ENCODE measurements at places on chromosomes 6 and 20.

DNA sequence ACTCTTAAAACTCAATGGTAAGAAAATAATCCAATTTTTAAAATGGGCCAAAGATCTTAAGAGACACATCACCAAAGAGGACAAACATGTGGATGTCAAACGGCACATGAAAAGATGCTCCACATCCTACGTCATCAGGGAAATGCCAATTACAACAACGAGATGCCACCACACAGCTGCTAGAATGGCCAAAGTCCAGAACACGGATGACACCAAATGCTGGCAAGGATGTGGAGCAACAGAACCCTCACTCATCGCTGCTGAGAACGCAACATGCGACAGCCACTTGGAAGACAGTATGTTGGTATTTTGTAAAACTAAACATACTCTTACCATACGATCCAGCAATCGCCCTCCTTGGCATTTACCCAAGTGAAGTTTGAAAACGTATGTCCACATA lies 132.8 kb upstream of the CDH4 start:
- DNase-seq: no peak

DNA sequence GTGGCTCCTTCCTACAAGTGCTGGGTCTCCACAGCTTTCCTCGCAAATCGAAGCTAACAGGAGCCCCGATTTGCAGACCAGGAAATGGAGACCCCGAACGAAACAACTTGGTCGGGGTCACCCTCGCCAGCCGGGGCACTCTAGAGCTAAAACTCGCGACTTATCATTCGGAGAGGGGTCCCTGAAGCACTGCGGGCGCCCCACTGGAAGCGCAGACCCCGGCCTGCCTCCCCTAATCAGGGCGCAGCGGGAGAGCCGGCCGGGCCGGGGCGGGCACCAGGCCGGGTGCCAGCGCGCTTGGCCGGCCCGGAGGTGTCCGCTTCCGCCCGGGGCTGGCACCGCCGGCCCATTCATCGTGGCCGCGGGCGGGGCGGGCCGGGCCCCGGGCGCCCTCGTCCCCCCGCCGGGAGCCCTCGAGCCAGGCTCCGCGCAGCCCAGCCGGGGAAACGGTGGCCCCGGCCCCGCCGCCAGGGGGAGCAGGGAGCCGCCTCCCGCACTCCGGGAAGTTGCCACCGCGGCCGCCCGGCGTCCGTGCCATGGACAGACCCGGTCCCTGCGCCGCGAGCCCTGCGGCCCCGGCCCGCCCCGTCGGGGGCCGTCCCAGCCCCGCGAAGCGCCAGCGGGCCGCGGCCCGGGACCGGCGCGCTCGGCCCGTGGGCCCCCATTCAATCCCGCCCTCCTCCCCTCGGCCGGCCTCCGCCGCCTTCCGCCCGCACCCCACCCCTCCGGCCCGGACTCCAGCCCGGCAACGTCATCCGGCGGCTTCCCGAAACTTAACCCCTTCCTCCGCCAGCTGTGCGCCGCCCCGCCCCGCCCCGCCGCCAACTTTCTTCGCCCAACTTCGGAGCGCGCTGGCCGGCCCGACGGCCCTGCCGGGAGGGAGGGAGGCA lies 961 bp downstream of the RRBP1 start:
- DNase-seq: no peak

DNA sequence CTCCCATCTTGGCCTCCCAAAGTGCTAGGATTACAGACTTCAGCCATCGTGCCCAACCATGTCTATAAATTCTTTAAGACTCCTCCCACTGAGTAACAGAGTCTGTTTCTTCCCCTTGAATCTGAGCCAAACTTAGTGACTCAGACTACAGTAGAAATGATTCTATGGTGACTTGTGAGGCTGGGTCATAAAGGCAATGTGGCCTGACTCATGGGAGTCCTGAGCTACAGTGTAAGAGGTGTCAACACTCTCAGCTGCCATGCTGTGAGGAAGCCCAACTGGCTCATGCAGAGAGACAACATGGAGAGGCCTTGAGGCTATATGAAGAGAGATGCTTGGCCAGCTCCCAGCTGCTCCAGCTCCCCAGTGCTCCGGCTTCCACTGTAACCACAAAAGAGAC lies 5.2 kb upstream of the NRSN2 start:
- DNase-seq: peak; percentile 90

- DNase-seq: no peak
Measured at GRCh38 chr6:154093231-154094044, 54.4 kb downstream of the OPRM1 start.

DNA sequence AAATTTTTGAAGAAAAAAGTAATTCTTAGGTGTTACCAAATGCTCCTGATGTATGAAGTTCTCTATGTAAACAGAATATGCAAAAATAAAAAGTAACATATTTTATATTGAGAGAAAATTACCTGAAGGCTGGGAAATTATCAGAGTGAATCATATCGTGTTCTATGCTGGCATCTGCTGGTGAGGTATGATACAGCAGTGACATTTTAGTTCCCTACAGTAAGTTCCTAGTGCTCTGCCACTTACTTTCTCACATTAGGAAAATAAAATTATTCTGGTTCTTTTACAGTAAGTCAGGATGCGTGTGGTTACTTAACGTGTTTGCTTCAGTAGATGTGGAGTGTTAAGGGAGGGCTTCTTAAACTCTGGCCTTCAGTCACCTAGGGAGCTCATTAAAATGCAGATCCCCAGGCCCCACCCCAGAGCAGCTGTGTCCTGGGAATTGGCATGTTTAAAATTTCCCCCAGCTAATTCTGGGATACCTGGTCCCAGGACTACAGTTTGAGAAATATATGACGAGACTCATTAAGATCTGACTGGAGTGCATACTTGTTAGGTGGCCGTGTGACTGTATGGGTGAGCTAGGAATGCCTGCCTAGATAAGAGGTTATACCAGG lies 3.2 kb downstream of the ACTR5 start:
- peak; percentile 43 for DNase-seq

DNA sequence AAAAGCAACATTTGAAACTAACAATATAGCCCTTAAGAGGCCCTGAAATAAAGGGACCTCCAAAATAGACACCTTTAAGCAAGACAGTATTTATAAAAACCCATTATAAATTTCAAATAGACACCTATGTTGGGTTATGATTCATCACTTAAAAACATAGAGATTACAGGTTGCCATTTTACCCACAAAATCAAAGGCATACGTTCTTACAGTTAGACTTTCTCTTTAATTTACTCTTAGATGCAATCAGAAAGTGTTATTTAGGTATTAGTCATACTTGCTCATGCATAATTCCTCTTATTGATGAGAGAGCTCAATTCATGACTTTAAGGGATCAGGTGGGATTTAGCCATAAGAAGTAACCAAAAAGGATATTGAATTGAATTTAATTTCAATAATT lies 51.5 kb upstream of the TMEM200A start:
- no peak for DNase-seq

DNA sequence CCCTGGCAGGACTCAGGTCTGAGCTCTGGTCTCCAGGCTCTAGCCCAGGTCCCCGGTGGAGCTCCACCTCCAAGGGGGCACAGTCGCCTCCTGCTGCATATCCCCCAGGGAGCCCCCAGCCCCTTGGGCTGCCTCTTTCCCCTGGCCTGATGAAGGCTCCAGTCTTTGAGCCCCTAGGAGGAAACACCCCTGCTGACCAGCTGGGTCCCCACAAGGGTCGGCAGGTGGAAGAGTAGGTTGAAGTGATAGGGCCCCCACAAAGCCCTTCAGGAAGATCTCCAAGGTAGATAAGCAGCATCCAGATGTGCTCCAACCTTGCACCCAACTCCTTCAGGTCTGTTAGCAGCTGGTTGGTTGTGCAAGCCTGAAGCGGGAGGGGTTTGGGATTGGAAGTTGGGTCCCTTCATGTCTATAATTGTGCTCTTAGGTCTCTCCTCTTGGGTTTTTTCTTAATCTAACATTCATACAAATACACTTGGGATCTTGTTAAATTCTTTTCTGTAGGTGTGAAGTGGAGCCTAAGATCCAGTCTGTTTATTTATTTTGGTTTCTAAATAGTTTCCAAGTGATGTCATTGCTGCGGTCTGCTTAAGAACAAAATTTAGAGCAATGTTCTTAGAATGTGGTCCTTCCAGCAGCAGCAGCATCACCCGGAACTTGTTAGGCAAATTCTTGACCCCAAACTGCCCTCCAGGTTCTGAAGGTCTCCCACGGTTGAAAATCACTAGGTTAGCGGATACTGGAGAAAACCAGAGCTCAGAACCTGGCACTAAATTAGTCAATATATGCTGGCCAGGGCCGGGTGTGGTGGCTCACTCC lies 5.1 kb downstream of the UBE2C start:
- no peak for DNase-seq

DNA sequence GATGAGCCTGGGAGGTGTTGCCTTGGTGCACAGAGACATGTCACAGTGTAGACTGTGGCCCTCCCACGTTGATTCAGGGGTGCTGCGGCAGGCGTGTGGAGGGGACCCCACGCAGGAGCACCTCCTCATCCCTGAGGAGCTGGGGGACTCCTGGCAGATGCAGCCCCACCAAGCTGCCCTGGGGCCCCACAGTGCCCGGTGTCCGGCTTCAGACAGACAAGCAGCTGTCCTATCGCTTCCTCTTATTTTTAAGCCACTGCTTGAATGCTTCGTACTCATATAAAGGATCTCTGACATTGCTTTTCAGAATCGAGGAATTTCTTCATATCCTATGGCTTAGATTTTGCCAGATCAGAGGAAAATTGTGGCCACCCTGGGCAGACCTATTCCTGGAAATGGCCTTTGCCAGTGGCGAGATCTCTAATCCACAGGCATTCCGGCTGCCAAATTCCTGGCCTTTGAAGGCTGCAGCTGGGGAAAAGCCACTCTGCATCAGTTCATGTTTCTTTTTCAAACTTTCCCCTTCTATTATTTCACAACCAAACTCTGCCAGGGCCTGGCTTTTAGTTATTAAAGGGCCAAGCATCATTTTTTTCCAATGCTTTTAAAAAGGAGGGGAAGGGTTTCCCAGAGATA lies 337.0 kb downstream of the THBS2 start:
- no peak for DNase-seq

Data from Panc1 (cell line).